Activated CD4-positive, alpha-beta memory T cell treated with anti-CD3 and anti-CD28 coated beads for 36 hours (primary cell): ENCODE measurements at places on chromosomes 2 and 18. TPM values are rescaled to one million over a fixed set of nuclear protein-coding genes. Genes with fewer than 3 reads are reported as not detected.

GRCh38 chr2:225011585-225011984, 30.7 kb downstream of the DOCK10 start:
- H3K36me3 ChIP-seq, result no peaks in the 10 kb centered on the region
- no peak overlapping the region for H3K27ac ChIP-seq
- peaks cover 87% of the 10 kb centered on the region for H3K4me1 ChIP-seq

- DNase-seq, result peak; percentile 80
- H3K4me3 ChIP-seq, result no peak overlapping the region
- no peaks in the 10 kb centered on the region for H3K36me3 ChIP-seq
- H3K27ac ChIP-seq, result no peak overlapping the region
Measured at GRCh38 chr2:113370478-113371091, 66.9 kb upstream of the ZNG1B start.

GRCh38 chr2:219592736-219593135, 4.9 kb upstream of the STK11IP start:
- H3K4me1 ChIP-seq, result no peaks in the 10 kb centered on the region
- H3K27ac ChIP-seq, result no peak overlapping the region
- peaks cover 6% of the 10 kb centered on the region for H3K27me3 ChIP-seq
- no peak for DNase-seq

The LAMA3 gene
- not detected for total RNA-seq

The NOSTRIN gene
- total RNA-seq, result not detected

- H3K4me3 ChIP-seq, result no peak overlapping the region
- no peaks in the 10 kb centered on the region for H3K36me3 ChIP-seq
- H3K4me1 ChIP-seq, result peaks cover 3% of the 10 kb centered on the region
- H3K27ac ChIP-seq, result no peak overlapping the region
- DNase-seq, result no peak
- peaks cover 8% of the 10 kb centered on the region for H3K27me3 ChIP-seq
Measured at GRCh38 chr2:71605781-71606241, 152.4 kb downstream of the DYSF start.

DNA sequence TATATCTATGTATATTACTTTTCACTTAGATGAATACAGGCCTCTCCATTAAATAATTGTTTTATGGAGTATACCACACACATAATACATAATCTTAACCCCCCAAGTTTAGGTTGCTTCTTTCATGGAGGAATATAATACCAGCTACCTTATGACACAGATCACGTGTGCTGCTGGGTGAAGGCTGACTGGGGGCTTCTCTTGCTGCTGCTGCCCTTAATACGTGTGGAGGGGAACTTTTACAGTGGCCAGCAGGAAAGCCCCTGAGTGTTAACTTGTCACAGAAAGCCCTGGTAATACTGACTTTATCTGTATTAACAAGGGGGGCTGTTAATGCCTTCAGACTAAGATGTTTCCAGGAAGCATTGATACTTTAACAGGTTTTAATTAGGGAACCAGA, 63.1 kb downstream of the LAMA3 start:
- peaks cover 12% of the 10 kb centered on the region for H3K27me3 ChIP-seq
- no peak overlapping the region for H3K4me3 ChIP-seq
- no peak for DNase-seq

GRCh38 chr18:43606795-43607194, 329.5 kb upstream of the SYT4 start:
- H3K4me3 ChIP-seq, result no peak overlapping the region
- H3K27me3 ChIP-seq, result no peaks in the 10 kb centered on the region
- no peaks in the 10 kb centered on the region for H3K4me1 ChIP-seq

DNA sequence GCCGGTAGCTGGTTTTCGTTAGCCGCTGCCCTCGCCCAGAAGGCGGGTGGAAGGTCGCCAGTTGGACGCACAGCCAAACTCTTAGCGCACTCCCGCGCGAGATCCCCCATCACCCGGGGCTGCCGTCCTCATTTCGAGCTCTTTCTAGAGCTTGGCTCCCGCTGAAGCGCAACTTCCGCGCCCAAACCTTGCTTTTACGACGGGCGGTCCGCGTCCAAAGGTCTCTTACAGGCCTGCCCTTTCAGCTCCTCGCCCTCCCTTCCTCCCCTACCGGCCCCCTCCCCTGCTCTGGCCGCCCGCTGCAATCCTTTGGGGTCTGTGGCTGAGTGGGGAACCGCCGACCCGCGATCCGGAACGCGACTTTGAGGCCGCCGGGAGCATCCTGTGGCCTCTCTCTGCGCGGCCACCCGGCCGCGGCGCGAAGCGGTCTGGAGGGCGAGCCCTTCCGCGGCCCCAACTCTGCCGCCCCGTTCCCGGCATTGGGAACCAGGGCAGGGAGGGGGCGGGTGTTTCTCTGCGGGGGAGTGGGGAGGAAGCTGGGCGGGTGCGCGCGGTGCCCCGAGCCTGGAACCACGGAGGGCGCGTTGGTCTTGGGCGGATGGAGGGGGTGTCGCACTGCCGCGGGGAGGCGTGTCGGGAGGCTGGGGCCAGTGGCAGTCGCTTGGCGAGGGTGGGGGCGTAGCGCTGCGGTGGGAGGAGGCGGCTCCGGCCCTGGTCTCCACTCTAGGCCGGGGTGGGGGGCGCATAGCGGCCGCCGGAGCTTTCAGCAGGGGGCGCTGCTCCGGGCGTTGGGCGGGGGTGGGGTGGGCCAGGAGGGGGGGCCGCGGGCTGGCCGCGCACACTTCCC, at the start of gene GDF7:
Gene GDF7 (plus strand): TSS at position 841 of the 847 bp plus-strand sequence. CDS start 96 bp downstream, outside the sequence.
- H3K27me3 ChIP-seq, result peaks cover 69% of the 10 kb centered on the region
- peak; percentile 38 for DNase-seq
- no peak within 1 kb of the TSS for H3K27ac ChIP-seq
- peaks cover 9% of the 10 kb centered on the region for H3K4me1 ChIP-seq
- peak within 1 kb of the TSS; percentile 65 for H3K4me3 ChIP-seq
- H3K36me3 ChIP-seq, result no peaks in the 10 kb centered on the region

- no peak overlapping the region for H3K27ac ChIP-seq
- no peaks in the 10 kb centered on the region for H3K27me3 ChIP-seq
- H3K4me3 ChIP-seq, result no peak overlapping the region
- DNase-seq, result no peak
- no peaks in the 10 kb centered on the region for H3K36me3 ChIP-seq
- no peaks in the 10 kb centered on the region for H3K4me1 ChIP-seq
Measured at GRCh38 chr2:61715506-61715905, 138.4 kb downstream of the FAM161A start.

GRCh38 chr2:3741396-3741795, 38.0 kb downstream of the DCDC2C start:
- H3K4me1 ChIP-seq, result no peaks in the 10 kb centered on the region
- H3K27me3 ChIP-seq, result peaks cover 10% of the 10 kb centered on the region
- DNase-seq, result no peak

The RBMS1 gene
- total RNA-seq, result 37.9 TPM

The COL3A1 gene
- not detected for total RNA-seq

DNA sequence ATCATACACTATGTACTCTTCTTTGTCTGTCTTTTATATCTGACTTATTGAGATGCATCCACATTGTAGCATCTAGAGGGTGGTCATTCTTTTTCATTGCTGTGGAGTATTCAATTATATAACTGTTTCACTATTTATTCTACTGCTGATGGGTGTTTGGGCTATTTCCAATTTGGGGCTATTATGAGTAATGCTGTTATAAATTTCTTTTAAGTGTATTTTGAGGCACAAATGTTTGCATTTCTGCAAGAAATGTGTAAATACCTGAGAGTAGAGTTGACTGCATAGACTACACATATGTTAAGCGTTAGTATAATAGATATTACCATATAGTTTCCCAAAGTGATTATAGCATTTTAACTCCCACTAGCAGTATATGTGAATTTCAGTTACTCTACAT, 26.9 kb upstream of the PPP1R1C start:
- H3K27ac ChIP-seq, result no peak overlapping the region
- DNase-seq, result no peak
- H3K4me3 ChIP-seq, result no peak overlapping the region
- peaks cover 23% of the 10 kb centered on the region for H3K27me3 ChIP-seq
- H3K4me1 ChIP-seq, result peaks cover 2% of the 10 kb centered on the region
- H3K36me3 ChIP-seq, result no peaks in the 10 kb centered on the region

DNA sequence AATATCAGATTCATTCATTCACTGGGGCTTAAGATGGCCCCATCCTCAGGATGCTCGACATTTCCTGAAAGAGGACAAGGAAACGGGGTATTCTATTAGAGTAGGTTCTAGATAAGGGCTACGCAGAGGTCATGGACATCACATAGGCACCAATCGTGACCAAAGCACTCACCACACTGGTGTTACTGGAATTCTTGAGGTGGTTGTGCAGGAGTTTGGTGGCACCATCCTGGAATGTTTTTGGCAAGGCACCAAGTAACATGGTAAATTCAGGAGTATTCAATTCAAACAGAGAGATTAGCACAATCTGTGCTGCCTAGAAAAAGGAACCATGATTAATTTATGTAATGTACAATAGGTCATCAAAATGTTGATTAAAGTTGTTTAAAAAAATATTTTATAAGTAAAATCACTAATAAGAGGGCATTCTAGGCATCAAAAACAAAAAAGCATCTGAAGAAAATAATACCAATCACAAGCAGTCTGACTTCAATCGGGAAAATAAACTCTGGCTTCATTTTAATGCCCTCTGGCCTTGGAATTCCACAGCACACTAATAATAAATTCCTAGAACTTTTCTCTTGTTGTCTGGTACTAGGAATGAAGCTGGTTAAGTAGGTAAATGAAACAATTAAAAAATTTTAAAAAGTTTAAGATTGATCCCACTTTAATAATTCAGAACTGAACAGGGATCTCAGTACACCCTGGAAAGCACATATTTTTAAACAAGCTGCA, 102.8 kb upstream of the TFCP2L1 start:
- peaks cover 45% of the 10 kb centered on the region for H3K36me3 ChIP-seq
- no peak overlapping the region for H3K27ac ChIP-seq
- H3K27me3 ChIP-seq, result no peaks in the 10 kb centered on the region
- peaks cover 3% of the 10 kb centered on the region for H3K4me1 ChIP-seq
- no peak overlapping the region for H3K4me3 ChIP-seq
